Peyer's patch (tissue), 4 donors: ENCODE measurements at places on chromosomes 16 and 17.
A peak's percentile ranks its signal among the peaks of the same experiment; 100 is the strongest.

DNA sequence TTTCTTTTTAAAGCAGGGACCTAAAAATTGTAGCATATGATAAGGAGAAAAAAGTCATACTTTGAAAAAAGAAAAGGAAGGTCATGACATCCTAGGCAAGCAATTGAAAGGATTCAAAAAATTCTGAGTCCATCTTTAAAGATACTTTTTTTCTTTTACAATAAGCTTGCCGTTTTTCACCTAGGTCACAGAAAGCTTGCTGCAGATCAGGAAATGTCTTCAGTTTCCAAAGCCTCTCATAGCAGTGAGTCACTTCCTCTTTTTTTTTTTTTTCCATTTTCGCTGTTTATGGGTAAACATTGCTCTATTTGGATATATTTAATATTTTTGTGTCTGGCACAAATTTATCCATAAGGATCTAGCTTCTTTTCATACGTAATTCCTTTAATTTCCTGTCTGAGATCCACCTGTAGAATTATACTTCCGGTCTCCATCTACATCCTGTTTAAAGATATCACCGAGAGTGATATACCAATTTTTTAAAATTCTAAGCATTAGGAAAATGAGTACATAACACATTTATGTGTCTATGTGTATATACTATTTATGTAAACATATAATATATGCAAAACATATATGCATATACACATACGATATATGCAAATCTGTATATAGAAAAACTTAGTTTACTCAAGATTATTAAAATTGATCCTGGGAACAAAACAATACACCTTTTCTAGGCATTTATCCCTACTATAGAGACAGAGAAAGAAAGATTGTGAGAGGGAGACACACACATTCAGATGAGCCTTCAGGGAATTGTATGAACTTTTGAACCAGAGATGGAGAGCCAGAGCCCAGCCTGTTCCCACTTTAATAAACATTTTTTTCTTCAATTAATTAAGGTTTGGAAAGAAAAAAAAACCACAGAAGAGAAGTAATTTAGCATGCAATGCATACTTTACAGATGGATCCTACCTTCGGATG, 134.4 kb downstream of the SKAP1 start:
- DNase-seq, result no peak

- DNase-seq, result no peak
These were observed 19.7 kb upstream of the PIK3R5 start for GRCh38 chr17:8985054-8985701.

- DNase-seq, result no peak
These were observed 345.8 kb upstream of the CDH5 start for GRCh38 chr16:66020642-66021041.

DNA sequence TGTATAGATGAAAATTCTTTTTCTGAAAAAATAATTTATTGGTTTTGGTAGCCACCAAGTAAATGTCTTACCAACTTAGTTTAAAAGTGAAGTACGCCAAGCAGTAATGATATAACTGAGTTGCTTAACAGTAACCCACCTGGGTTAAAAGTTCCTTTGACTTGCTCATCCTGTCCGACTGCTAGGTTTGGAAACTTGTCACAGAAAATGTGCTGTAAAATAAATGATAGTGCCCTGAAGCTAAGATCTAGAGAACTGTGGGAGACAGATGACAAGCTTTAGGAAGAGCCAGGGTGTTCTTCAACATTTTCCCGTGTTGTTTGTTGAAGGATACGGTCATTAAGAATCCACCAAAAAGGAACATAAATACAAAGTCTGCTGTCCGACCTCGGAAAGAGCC, 5.0 kb downstream of the DERL2 start:
- DNase-seq, result no peak

GRCh38 chr16:84455031-84455430, 49.4 kb downstream of the MEAK7 start:
- DNase-seq, result peak; percentile 22

GRCh38 chr17:66893863-66894262, 58.9 kb downstream of the CACNG5 start:
- no peak for DNase-seq

DNA sequence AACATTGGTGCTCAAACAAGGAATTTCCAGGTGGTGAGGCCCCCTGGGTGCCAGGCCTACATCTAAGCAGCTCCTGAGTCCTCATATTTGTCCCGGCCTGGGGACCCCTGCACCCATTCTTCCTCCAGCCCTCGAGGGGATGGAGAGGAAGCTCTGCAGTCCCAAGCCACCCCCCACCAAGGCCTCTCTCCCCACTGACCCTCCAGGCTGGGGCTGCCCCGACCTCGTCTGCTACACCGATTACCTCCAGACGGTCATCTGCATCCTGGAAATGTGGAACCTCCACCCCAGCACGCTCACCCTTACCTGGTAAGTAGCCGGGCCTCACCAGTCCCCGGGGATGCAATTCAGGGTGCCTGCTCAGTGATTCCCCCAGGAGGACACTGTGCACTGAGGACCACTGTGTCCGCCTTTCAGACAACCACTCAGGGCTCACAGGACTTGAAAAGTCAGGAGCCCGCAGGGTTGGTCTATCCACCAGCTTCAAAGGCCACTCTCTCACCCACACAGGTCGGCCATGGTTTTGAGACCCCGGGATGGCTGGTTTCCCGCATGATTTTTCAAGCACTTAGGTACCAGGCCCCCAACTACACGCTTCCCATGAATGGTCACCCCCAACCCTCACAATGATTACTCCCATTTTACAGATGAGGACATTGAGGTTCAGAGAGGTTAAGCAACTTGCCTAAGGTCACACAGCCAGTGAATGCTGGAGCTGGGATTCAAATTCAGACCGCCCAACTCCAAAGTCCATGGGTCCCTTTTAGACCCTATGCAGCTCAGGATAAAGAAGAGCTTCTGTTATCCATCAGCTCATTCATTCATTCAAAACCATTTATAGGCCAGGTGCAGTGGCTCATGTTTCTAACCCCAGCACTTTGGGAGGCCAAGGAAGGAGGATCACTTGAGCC, 32.4 kb downstream of the IL21R start:
- peak; percentile 37 for DNase-seq

DNA sequence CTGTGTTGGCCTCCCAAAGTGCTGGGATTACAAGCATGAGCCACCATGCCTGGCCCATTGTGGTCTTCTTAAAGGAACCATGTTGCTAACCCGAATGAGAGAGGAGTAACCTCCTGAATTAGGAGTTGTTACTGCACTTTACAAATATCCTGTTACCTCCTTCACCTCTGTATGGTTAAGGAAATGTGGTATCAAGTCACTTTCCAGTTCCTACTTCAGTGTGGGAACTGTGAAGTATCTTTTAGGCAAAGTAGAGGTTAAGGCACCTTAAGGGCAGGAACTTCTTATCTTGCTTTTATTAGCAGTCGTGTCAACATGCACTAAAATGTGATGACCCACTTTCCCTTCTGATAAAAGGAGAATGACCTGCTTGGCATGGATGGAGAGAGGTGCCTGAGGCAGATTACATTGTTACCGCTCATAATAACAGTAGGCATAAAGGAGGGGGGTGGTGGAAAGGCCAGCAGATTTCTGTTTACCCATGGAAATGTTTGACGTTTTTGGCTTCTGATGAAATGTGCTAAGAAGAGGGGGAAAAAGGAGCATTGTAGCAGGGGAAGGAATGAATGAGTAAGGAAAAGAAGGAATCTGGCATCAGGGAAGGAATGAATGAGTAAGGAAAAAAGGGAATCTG, 28.5 kb downstream of the FTO start:
- no peak for DNase-seq

- no peak for DNase-seq
These were observed 3.3 kb downstream of the SYNRG start for GRCh38 chr17:37605813-37606505.

DNA sequence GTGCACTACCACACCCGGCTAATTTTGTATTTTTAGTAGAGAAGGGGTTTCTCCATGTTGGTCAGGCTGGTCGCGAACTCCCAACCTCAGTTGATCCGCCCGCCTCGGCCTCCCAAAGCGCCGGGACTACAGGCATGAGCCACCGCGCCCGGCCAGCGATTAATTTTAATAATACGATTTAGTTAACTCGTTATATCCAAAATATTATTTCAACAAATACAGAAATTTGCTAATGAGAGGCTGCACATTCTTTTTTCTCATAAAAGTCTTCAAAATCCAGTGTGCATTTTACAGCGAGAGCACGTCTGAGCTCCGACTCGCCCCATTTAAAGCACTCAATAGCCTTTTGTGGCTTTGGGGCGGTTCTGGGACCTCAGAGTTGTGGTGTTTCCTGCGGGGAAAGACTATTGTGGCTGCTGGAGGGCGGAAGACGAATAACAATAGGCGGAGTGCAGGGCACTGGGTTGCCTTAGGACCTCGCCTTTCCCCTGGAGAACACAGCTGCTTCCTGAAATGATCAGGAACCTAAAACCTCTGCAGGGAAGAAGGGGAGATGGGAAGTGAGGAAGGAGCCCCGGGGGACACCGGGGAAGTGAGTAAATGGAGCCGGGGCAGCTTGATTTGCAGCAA, 2.9 kb upstream of the ZSCAN10 start:
- no peak for DNase-seq
